Activated T-cell treated with anti-CD3 and anti-CD28 coated beads, Interleukin-2, amount 50 U/mL, for 1 hour (primary cell): ENCODE measurements at places on chromosomes 6 and 20.

DNA sequence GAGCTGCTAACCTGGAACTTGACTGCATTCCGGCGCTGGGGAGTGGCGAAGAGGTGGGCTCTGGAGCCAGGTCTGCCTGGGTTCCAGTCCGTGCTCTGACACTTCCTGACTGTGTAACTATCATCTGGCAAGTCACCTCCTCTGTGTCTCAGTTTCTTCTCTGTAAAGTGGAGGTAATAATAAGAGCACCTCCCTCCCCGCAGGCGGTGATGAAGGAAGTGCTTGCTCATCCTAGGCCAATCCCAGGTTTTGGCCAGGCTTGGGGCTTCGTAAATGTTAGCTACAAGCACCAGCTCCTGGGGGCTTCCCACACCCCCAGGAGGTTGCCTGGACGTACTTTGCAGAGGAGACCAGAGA is 32.8 kb downstream of the SNAI1 start:
- DNase-seq, result no peak

DNA sequence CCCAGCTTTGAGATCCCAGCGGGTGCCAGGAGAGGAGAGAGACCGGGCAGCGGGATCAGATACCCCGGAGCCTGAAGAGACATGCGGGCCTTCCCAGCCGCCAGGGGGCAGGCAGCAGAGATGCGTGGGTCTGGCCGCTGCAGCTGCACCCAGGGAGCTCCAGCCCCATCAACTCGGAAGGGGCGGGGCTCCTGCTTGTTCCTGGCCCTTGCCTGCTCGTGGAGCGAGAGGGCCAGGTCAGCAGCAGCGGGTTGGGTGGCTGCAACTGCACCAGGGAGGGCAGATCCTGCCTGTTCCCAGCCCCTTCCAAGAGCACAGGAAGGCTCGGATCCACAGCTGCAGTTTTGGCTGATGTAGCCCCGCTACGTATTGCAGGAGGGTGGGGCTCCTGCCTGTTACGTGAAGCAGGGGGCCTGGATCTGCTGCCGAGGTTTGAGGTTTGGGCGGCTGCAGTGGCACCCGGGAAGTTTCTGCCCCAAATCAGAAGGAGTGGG is 532.8 kb downstream of the RFPL4B start:
- no peak for DNase-seq

DNA sequence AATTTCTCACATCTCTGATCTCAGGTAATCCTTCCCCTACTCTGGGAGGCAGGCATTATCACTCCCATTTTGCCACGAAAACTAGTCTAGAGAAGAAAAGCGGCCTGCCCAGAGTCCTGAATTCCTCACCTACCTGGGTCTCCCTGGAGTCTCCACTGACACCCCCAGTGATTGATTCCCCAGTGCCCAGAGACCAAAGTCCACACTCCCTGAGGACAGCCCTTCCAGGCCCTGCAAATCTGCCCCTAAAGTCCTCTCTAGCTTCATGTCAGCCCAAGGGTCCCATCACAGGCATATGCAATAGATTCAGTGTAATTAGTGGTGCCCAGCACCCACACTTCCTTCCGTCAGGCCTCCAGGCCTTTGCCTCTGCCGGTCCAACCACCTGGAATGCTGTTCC is 47.2 kb downstream of the MAFB start:
- no peak for DNase-seq

- DNase-seq, result no peak
These were observed 95.9 kb upstream of the IFNGR1 start for GRCh38 chr6:137315081-137315480.

DNA sequence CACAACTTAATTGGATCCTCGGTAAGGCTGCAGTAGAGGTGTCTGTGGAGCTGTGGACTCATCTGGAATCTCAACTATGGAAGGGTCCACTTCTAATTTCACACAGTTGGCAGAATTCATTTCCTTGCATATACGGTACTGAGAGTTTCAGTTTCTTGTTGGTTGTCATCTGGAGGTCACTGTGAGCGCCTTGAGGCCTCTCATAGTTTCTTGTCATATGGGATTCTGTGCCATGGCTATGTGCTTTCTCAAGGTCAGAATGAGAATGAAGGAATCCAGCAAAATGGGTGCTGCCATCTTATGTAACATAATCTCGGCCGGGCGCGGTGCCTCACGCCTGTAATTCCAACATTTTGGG is 298.2 kb downstream of the DOK5 start:
- no peak for DNase-seq

GRCh38 chr20:1328680-1329330 is at the start of gene SDCBP2:
Gene SDCBP2 (minus strand): TSS chr20:1329139. CDS start chr20:1320416, 8,723 bp downstream.
- DNase-seq, result peak; percentile 17

GRCh38 chr6:50843842-50844241 is 25.2 kb downstream of the TFAP2B start:
- no peak for DNase-seq

DNA sequence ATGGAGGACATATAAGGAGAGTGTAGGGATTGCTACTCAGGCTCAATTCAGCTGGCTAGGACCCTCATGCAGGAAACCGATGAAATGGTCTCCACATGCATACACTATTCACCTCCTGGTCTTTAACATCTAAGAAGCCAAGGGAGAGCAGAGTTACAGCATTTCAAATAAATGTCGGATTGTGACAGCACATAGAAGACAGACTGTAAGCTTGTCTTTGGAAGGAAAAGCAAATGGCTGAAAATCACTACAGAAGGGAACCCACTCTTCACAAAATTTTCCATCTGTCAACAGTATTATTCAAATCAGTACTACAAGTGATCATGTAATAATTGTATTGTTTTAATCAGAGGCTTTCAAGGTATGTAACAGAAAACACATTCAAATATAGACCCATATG is 72.9 kb downstream of the ATG5 start:
- DNase-seq, result no peak

DNA sequence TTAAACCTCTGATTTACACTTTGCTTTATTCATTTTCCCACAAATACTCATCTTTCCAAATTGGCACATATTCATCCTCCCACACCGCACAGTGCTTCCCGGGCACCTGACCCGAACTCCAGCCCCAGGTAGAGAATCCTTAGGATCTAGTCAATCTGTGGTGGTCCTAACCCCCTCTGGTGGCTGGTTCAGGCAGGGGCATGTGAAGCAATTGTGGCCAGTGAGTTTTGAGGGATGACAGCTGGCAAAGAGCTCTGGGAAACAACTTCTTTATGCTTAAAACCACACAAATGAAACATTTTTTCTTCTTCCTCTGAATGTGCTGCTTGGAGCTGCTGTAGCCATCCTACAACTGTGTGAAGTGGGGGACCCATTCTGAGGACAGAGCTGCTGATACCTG is 54.7 kb downstream of the ELOVL5 start:
- no peak for DNase-seq

DNA sequence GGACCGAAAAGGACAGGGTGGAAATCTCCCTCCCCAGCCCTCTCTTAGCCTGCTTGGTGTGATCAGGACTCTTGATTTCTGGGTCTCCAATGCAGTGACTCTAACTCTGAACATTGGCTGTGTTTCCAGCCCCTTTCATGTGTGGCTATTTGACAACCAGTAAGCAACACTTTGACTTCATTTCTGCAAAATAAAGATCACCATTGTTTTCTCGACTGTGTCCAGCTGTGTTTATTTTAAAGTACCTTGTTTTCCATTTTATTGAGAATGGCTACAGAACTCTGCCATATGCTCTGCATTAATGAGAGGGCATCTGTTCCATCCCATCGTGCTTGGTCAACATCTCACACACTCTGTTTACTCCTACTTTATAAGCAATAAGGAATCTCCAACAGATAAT is 60.9 kb upstream of the TAGAP start:
- no peak for DNase-seq

DNA sequence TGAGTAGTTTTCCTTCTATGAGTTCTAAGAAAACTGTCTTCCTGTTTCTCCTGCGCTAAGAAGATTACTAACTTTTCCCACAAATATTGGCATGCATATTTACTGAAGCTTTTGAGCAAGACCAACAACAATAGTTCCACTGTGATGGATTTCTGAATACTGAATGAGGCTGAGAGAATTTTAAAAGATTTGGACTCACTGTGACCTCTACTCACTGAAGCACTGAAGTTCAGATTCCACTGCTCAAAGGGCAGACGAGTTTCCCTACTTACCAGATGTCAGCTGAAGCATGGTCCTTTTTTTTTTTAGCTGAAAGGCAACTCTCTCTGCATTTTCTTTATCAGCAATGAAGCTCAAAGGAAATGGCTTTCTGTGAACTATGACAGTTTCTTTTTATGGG is 718.5 kb downstream of the RFPL4B start:
- no peak for DNase-seq

DNA sequence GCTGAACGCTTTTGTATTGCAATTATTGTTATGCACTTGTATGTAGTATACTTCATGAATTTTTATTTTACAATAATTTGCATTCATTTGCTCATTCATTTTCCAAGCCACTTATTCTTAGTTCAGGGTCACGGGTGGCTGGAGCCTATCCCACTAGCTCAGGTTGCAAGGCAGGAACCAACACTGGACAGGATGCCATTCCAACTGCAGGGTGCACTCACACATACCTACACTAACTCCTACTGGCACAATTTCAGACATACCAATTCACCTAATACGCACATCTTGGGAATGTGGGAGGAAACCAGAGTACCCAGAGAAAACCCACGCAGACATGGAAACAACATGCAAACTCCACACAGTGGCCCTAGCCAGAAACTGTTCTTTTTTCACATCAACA is 61.8 kb downstream of the LMBRD1 start:
- no peak for DNase-seq

- no peak for DNase-seq
These were observed 226.0 kb downstream of the BMP7 start for GRCh38 chr20:57040466-57040865.

GRCh38 chr6:57035549-57035948 is 10.9 kb upstream of the KIAA1586 start:
- no peak for DNase-seq

- DNase-seq, result no peak
These were observed 28.8 kb downstream of the GCM1 start for GRCh38 chr6:53119772-53120409.

- no peak for DNase-seq
These were observed 30.8 kb downstream of the LAMA5 start for GRCh38 chr20:62336329-62336728.

- DNase-seq, result no peak
These were observed 148.7 kb upstream of the NEDD9 start for GRCh38 chr6:11380969-11381744.

- no peak for DNase-seq
These were observed 406.7 kb downstream of the LMBRD1 start for GRCh38 chr6:69390125-69390524.

- DNase-seq, result no peak
These were observed 125.3 kb upstream of the PLCB4 start for GRCh38 chr20:8943631-8944030.

DNA sequence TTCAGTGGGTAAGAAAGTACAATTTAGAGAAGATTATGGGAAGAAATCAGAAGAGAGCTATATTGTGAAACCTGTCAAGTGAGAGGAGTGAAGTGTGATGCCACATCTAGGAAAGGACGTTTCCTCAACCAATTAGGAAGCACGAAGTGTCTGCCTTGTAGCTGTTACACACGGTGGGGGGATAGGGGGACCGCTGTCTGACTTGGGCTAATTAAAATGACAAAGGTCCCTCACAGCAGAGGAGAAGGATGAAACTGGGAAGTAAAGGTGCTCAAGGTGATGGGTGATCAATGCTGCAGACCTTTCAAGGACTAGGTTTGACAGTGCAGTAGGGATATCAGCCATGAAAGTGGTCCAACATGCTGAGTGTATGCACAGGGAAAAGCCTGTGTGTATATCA is 181.1 kb upstream of the PRSS16 start:
- no peak for DNase-seq

- DNase-seq, result no peak
These were observed 166.1 kb upstream of the PRDM1 start for GRCh38 chr6:105920071-105920470.

DNA sequence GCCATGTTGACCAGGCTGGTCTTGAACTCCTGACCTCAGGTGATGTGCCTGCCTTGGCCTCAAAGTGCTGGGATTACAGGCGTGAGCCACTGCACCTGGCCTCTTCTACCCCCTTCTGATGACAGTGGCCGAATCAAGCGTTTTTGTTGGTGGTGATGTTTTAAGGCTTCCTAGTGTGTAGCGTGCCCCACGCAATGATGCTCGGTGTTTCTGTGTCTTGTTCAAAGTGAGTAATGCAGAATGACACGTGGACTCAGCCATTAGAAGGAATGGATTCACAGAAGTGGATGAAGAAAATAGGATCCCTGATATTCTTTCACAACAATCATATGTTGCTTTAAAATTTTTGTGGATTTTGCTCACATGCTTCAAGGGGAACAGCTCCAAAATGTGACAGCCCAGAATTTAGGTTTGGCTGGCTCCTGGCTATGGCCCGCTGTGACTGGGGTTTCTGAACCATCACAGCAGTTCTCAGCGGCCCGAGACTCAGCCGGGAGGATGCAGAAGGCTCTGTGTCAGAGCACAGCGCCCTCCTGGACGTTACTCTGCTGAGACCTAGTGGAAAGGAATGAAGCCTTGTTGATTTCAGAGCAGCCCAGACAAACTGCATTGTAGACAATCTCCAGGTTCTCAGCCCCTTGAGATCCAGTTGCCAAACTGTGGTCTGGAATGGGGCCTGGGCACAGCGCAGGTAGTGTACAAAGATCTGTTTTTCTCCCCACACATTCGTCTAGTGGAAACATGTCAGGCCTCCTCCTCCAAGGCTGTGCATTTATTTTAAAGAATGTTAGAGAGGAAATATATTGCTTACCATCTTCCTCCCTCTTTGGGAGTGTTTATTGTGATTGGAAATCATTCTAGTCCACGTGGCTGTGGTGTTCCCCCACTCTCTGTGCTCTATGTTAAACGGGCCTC is 57.6 kb upstream of the TIAM2 start:
- no peak for DNase-seq

- peak; percentile 34 for DNase-seq
These were observed 511 bp downstream of the VARS1 start for GRCh38 chr6:31794866-31795615.

DNA sequence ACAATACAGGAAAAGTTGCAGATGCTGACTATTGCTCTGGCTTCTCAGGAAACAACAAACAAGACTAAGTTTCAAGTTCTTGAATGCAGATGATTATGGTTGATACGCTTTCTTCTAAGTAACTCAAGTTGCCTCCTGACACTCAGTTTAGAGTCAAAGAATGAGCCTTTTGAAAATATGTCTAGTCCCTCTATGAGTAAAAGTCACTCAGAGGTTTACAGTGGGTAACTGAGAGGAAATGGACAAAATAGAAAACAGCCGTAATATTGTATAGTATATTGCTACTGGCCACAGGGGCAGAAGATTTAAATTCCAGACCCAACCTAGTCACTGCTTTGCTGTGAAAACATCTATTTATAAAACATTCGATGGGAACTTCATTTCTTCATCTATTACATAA is 280.0 kb upstream of the ID4 start:
- no peak for DNase-seq

GRCh38 chr6:18395856-18396197 is 8.7 kb downstream of the RNF144B start:
- no peak for DNase-seq

DNA sequence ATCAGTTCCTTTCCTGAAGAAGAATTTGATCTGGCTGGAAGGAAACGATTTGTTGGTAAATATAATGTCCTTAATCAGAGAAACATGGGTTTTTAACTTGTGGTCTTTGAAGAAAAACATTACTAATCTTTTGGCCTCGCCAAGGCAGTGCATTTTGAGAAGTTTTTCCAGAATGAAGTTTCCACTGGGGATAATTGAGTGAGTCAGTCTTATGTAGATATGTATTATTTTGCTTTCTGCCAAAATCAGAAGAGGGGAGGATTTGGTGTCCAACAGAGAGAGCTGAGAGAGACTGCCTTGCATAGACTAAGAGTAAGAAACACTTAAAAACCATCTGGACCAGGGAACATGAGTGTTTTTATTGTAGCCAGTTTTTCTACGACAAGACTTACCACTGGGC is 79.9 kb downstream of the FNDC1 start:
- DNase-seq, result no peak
